ENCODE measurements at places on chromosomes 4 and X. TPM values are rescaled to one million over a fixed set of nuclear protein-coding genes. Genes with fewer than 3 reads are reported as not detected.

GRCh38 chr4:162700358-162700757 lies 466.3 kb downstream of the NAF1 start:
- DNase-seq: no peak

GRCh38 chrX:20500171-20500865 lies 233.6 kb upstream of the RPS6KA3 start:
- DNase-seq: no peak

GRCh38 chr4:6914448-6914847 lies 4.8 kb downstream of the TBC1D14 start:
- no peak for DNase-seq

DNA sequence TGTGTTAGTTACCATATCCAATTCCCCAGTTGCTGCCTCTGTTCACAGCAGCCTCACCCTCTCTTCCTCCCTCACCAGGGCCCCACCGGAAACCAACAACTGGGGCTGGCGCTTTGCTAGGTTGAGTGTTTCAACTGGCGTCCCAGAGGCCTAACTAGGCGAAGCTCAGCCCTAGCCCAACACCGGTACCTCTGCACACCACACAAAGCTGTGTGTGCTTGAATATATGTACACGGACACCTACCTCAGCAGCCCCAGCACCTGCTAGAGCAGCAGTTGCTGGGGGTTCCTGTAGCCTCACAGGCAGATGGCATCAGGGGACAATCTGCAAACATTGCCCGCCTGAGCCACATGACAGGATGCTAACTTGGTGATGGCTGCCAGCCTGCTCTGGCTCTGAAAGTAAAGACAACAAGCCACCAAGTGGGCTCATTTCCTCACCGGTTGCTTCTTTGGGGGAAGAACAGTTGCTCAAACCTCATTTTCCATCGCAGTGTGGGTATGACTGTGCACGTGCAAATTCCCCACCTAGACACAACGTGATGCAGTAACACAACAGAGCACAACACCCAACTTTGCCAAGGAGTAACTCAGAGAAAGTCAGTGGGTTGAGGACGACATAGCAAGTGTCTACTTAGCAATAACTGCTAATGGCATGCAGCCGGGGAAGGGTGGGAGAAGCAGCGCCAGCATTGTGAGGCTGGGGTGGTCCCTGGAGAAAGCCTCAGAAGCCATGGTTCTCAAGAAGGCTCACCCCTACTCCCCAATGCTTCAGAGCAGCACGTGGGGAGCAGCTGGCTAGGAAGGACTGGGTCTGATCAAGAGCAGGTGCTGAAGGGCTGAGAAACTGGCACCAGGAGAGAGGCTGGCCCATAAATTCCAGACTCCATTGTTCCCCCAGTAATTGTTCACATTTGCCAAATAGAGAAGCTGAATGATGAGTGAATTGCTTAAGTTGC lies 139.5 kb downstream of the SH3KBP1 start:
- no peak for DNase-seq

DNA sequence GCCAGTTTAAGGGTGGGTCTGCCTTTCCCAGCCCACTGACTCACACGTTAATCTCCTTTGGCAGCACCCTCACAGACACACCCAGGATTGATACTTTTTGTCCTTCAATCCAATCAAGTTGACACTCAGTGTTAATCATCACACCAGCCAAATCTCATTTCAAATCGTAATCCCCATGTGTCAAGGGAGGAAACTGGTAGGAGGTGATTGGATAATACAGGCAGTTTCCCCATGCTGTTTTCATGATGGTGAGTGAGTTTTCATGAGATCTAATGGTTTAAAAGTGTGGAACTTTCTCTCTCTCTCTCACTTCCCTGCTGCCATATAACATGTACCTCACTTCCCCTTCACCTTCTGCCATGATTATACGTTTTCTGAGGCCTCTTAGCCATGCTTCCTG lies 647.2 kb upstream of the FRG1 start:
- DNase-seq: no peak

GRCh38 chr4:129429581-129430320 lies 333.8 kb downstream of the C4orf33 start:
- DNase-seq: no peak

GRCh38 chr4:3122081-3122563 lies 47.6 kb downstream of the HTT start:
- DNase-seq: no peak

- DNase-seq: no peak
Measured at GRCh38 chr4:5912614-5913019, 19.7 kb upstream of the CRMP1 start.

DNA sequence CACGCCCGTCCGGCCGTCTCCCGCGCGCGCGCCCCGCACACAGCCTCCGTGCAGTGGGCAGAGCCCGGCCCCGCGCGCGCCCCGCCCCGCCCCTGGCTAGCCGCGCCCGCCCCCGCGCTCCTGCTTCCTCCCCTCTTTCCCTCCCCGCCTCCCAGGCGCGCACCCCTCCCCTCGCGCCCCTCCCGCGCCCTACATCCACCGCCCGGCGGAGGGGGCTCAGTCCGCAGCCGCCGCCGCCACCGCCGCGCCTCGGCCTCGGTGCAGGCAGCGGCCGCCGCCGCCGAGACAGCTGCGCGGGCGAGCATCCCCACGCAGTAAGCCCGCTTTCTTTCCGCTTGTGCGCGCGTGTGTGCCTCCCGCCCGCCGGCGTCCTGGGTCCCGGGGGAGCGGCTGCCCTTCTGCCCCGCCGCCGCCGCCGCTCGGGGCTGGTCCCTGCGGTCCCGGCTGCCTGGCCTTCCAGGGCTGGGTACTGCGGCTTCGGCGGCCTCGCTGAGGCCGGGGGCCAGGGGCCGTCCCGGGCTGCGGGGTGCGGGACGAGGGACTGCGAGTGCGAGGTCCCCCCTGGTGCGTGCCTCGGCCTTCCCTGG lies at the start of gene FHL1:
TSS of gene FHL1 (plus strand) at position 219 of the 587 bp plus-strand sequence.
- peak; percentile 31 for DNase-seq

- no peak for DNase-seq
Measured at GRCh38 chr4:1329408-1330371, 17.3 kb upstream of the UVSSA start.

DNA sequence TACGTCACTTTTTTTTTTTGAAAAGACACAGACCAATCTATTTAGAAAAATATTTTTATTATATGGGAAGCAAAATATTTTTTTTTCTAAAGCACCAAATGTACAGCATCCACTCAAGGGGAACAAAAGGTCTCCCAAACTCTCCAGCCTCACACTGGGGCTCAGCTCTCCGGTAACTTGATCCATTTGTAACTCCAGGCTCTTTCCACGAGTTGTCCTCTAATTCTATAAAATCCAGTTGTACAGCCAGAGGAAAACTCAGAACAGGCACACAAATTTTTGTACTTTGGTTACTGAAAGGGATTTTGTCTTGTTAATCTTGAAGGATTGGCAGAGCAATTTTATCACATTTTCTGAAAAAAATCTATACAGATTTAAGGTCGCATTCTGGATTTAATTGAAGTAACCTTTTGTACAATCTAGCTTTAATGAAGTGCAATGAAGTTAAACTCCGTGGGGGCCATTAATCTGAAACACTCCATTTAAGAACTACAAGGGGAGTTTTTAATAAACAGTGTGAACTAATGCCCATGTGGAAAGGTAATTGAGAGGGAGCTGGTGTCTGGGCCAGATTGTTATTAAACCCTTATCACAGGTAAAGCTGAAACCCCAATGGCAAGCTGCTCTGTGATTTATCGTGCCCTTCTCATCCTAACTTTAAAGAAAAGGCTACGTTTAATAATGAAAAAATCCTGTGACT lies 161.2 kb upstream of the FRG1 start:
- DNase-seq: no peak

GRCh38 chrX:48695925-48696300 lies 621 bp upstream of the SUV39H1 start:
- DNase-seq: no peak

DNA sequence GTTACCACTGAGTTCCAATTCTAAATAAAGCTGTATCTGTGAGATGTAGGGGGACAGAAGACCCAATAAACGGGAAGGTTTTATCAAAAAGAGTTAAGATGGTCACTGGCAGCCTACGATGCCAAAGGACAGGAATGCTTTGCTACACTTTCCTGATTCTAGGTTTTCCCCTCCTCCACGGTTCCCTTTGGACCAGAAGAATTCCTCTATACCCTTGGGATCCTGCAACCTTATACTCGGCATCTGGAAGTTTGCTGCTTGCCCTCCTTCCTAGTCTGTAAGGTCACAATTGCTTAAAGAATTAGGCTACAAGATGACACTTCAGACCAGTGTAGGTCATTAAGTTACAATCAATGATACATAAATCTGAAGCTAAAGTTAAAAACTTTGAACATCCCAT lies 64.3 kb downstream of the SCML2 start:
- no peak for DNase-seq

GRCh38 chr4:109128589-109128988 lies 173.9 kb downstream of the COL25A1 start:
- no peak for DNase-seq

DNA sequence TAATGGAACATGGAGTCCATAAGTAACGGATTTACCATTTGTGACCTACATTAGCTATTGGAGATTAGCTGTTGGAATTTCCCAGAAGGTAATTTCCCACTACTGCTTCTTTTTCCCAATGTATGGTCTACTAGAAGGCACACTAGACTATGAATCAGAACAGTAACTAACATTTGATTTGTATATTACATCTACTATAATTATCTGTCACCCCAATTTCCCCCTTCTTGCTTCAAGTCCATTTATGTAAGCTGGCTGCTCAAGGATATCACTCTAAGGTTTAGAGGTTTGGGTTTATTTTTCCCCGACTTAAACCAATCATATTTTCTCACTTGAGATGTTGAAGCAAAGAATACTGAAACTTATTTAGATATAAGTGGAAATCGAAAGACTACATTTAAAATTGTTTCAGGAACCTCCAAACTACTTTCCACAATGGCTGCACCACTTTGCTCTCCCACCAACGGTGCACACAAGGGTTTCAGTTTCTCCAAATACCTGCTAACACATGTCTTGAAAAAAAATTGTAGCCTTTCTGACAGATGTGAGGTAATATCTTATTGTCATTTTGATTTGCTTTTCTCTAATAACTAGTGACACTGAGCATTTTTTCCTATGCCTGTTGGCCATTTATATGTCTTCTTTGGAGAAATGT lies 33.3 kb upstream of the H2AZ1 start:
- DNase-seq: no peak

- no peak for DNase-seq
Measured at GRCh38 chr4:256492-256891, 48.8 kb downstream of the ZNF732 start.

DNA sequence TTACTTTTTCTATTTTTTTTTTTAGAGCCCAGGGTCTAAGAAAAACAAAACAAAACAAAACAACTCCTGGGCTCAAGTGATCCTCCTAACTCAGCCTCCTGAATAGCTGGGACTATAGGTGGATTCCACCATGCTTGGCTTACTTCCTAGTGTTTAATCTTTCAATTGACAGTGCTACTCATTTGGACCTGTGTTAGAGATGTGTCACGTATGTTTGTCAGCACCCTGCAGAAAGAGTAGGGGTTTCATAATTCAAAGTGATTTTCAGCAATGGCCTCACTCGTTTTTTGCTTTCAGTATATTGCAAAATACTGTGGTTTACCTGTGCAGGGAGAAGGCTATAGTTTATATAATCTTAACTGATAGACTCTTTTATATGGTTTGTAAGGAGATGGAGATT lies 71.6 kb upstream of the TEX13D start:
- no peak for DNase-seq

- DNase-seq: no peak
Measured at GRCh38 chr4:145061318-145061920, 36.6 kb downstream of the ANAPC10 start.

DNA sequence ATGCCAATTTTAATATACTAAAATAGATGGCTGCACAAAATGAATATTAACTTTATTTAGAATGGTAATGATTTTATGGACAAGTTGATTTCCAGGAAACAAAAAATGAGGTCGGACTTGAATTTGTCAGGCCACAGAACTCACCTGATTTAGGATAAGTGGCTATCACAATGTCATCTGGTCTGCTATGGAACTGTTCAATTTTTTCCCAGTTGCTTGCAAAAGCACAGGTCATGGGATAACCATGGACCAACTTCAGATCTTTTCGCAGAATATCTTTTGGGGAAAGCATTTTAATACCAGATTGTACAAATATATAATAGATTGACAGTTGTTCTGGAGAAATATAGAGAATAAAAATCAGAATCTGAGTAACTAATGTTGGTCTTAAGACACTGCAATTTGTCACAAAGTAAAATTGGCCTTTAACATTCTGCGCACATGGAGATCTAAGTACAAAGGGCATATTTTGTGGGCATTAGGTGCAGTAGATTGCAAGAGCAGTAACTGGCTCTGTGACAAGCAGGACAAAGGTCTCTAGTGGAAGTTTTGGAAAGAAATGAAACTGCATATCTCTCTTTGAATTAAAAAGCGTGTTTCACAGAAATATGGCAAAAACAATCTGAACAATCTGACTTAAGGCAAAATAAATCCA lies 5.4 kb downstream of the SULT1B1 start:
- DNase-seq: no peak

GRCh38 chr4:22021106-22021505 lies 72.5 kb upstream of the KCNIP4 start:
- DNase-seq: no peak

GRCh38 chr4:159298502-159298901 lies 195.6 kb downstream of the RAPGEF2 start:
- no peak for DNase-seq

GRCh38 chrX:134670134-134670924 lies 12.1 kb upstream of the PLAC1 start:
- no peak for DNase-seq

DNA sequence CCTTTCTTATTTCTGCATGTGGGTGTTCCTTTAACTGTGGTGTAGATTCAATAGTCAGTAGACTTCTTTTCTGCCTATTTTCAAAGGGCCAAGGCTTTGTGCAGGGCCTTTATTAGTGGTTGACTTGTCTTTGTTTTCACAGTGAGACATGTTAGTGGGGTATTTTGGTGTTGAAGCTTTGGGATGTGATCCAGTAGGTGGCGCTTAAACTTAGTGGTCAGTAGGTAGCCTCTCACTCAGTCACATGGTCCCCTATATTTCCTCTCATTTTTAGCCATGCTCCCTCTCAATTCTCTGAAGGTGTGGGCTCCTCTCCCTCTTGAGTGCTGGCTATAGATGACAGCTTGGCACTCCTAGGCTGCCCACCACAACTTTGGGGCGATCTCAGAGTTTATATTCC lies 23.4 kb upstream of the SLC10A7 start:
- no peak for DNase-seq

GRCh38 chr4:140186651-140187315 lies 32.8 kb upstream of the MAML3 start:
- DNase-seq: no peak

UGT2A1 gene
- total RNA-seq: not detected

COQ2 gene
- 21.9 TPM for total RNA-seq

FRMPD4 gene
- total RNA-seq: 0.07 TPM

AFF2 gene
- total RNA-seq: 15.4 TPM

HSPA4L gene
- total RNA-seq: 7.7 TPM

ABLIM2 gene
- total RNA-seq: 3.8 TPM

AMOT gene
- total RNA-seq: 116 TPM

PSAPL1 gene
- not detected for total RNA-seq

ODAPH gene
- total RNA-seq: not detected
